ENCODE measurements at places on chromosomes 6 and 20.

DNA sequence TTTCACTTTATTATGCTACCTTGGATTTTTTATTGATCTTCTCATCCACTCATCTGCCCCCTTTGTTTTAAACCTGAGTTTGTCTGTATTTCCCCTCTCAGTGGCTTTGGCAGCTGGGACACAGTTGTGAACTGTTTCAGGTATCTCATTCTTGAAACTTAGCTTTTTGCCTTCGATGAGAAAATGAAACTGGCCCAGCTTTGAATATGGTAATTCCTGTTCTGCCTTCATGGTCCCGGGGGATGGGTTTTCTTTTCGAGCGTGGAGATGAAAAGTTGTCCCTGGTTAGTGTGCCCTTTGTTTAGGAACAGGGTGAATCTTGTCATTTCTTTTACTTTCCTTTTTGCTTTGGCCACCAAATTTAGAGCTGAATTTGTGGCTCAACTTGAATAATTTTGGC is 25.6 kb downstream of the DHX35 start:
- no peak for DNase-seq

GRCh38 chr6:3297909-3298308 is 39.2 kb downstream of the PSMG4 start:
- no peak for DNase-seq

DNA sequence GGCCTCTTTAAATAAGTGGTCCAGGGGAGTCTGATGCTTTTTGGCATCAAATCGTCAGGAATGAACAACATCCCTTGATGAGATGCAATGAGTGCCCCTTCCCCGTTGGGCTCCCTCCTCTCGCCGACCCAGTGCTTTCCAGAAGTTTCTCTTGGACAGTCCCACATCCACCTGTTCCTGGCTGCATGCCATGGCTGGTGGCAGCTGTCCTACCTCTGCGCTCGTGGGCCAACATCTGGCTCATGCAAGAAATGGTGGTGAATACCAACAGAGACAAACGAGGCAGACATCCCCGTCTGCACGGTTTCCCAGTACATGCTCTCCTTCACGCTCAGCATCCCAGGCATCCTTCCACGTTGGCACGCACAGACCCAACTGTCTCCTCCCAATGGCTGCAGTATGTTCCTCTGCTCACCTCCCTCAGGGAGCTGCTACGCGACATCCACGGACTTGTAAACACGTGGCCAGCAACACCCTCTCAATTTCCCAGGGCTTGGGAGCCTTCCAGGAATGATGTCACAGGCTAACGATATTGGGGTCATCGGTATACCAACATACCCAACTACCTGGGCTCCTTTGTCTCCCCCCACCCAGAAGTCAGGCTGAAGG is 37.5 kb downstream of the PPP1R3G start:
- DNase-seq, result no peak

GRCh38 chr20:49110767-49111694 is 64.9 kb downstream of the CSE1L start:
- no peak for DNase-seq

- DNase-seq, result no peak
Measured at GRCh38 chr20:3227936-3228749, 10.8 kb downstream of the SLC4A11 start.

- no peak for DNase-seq
Measured at GRCh38 chr6:80335121-80335531, 228.7 kb downstream of the BCKDHB start.

DNA sequence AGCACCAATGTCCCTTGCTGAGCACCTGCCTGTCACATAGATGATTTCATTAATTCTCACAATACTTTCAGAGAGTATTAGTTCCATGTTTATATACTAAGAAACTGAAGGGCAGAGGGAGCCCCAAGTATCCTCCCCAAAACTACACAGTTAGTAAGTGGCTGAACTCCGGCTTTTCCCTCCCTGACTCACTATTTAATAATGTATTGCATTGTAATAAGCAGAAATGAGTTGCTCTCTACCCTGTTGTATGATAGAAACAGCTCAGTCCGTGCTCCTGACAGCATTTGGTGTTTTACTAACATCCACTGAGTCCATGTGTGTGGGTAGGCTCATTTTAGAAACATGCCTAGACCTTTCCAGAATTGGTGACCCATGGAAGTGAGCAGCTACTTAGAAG is 76.8 kb downstream of the OLIG3 start:
- no peak for DNase-seq

DNA sequence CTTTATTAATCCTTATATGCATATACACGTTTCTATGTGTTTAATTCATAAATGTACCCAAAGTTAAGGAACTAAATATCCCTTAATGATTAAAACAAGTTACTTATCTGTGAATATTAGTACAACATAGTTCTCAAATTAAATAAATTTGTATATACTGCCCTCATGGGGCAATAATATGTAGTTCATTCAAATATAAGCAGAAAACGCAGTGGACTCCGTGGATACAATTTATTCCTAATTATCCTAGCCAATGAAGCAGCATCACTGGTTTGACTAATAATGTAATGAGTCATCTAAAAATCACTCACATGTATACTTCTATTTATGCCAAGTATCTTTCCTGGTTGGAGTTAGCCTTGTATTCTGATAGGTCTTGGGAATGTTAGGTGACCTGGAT is 111.6 kb downstream of the TBC1D32 start:
- DNase-seq, result no peak

DNA sequence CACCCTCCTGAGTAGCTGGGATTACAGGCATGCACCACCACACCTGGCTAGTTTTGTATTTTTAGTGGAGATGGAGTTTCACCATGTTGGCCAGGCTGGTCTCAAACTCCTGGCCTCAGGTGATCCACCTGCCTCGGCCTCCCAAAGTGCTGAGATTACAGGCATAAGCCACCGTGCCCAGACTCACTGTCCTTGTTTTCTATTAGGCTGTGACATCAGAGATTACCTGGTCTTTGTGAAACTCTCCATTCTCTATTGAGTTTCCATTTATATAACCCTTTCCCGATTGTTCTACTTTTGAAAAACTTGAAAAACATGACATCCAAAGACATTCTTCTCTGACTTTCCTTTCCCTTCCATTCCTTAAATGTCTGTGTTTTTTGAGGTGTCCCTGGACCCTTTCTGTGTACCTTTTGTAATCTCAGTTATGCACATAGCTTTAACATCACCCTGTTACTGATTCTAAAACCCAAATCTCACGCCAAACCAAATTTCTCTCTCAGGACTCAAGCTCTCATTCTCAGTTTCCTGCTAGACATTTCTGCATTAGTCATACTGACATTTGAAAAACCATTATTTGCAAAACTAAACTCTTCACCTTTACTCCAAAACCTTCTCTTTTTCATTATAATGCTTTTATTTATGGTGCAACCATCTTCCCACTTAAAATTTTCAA is 137.0 kb downstream of the KHDC1L start:
- no peak for DNase-seq

- no peak for DNase-seq
Measured at GRCh38 chr6:15058200-15059061, 187.4 kb upstream of the JARID2 start.

- DNase-seq, result no peak
Measured at GRCh38 chr6:32255199-32256153, 31.6 kb upstream of the NOTCH4 start.

Measured in stimulated activated CD4-positive, alpha-beta T cell treated with anti-CD3 and anti-CD28 coated beads, TNF-alpha, amount 100 ng/mL, for 4 hours (primary cell).